AG09309 (cell line): ENCODE measurements at places on chromosomes 2 and 18.

DNA sequence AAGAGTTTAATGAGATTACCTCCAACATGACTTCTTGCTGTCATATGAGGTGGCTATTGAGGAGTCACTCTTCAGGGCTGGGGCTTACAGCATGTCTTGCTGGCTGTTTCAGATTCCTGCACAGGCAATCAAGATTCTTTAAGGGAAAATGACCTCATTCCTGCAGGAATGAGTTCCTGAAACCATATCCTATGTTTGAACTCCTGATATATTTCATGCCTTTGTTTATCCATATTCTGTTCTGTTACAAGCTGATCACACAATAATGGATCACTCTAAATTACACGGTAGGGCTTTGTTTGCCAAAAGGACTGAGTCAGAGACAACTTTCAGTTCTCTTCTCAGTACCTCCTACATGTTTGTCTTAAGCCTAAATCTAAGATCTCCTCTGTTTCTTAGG lies 879.8 kb upstream of the PIK3C3 start:
- no peak for DNase-seq

DNA sequence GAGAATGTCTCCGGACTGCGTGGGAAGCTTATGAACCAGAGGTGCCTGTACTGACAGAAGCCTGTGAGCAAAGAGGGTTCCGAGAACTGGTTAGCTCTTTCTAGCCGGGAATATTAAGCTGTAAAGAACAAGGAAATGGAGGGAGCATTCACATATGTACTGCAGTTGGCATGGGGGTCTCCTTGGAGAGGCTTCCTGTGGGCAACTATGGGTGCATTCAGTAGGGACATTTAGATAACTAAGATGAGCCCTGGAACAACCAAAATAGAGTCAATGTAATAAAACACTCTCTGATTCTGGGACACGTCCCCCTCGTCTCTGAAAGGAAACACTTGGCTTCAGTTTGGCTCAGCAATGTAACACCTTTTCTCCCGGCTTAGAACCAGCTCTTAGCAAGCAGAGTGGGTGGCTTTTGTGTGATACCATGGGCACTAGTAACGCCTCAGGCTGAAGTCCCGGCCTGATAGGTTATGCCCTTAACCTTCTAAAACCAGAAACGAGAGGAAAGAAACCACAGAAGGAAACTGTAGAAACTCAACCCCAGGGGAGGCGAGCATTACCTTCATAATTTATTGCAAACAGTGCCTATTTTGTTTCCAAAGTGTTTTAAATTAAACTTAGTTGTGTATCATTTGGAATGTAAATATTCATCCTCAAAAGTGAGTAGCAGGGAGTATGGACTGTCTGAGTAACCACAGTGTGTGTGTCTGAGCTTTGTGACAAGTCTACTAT lies 48.8 kb upstream of the LPIN2 start:
- no peak for DNase-seq

DNA sequence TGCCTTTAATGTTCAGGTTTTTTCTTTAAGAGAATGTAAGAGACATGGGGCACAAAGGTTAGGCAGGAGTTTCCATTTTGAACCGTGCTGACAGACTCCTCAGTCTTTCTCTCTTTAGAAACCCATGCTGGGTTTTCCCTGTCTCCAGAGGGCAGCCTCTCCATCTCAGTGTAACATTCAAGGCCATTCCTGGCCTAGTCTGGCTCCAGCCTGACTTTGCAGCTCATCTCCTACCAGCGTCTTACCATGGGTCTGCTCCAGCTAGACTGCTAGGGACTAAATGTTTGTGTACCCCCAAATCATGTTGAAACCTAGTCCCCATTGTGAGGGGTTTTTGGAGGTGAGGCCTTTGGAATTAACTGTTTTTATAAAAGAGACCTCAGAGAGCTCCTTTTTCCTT lies 9.8 kb upstream of the CLIP4 start:
- DNase-seq: no peak

DNA sequence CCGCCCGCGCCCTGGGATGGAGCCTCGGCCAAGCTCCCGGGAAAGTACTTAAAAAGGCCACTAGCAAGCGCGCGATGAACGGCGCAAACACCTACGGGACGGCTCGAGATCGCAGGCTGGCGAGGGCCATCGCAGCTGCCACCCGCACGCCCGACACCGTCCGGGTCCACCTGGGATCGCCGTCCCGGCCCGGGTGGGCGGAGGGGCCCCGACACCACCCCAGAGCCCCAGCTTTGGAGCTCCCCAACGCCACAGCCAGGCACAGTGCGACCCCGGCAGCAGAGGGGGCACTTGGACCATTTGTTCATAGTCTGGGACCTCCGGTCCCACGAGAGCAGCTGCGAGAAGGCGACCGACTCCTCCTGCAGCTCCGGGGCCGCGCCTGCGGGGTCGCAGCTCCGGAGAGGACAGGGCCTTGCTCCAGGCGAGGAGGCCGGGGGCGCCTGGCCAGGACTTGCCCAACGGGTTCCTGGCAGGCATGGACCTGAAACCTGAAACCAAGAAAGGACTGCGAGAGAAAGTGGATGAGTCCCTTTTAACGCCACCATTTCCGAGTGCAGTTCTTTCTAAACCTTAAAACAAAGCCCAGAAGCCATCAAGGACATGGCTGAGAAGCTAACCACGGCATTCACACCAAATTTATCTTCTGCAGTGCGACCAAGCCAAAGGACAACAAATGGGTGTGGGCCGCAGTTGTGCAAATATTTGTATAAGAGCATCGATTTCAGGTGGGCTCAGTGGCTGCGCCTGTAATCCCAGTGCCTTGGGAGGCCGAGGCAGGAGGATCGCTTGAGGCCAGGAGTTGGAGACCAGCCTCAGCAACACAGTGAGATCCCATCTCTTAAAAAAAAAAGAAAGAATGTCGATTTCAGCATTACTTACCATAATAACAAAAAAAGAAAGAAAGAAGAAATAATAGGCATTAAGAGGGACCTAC lies 54.0 kb upstream of the IMP4 start:
- DNase-seq: no peak

DNA sequence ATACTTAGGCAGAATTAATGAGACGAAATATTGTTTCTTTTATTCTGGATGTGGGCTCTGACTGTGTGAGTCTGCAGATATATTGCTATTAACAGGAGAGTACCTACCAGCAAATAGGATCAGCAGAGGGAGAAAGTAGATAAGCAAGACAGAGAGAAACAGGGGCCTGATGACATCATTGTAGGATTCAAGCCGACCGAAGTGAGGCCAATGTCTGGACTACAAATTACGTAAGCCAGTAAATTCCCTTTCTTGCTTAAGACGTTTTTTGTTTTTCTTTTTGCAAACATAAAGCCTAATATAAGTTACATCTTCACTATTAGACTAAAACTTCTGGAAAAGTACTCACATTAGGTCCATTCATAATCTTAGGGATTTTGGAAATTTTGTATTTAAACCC lies 21.4 kb upstream of the PTPRM start:
- DNase-seq: no peak

GRCh38 chr2:241837197-241837965 lies 21.3 kb downstream of the PDCD1 start:
- no peak for DNase-seq

DNA sequence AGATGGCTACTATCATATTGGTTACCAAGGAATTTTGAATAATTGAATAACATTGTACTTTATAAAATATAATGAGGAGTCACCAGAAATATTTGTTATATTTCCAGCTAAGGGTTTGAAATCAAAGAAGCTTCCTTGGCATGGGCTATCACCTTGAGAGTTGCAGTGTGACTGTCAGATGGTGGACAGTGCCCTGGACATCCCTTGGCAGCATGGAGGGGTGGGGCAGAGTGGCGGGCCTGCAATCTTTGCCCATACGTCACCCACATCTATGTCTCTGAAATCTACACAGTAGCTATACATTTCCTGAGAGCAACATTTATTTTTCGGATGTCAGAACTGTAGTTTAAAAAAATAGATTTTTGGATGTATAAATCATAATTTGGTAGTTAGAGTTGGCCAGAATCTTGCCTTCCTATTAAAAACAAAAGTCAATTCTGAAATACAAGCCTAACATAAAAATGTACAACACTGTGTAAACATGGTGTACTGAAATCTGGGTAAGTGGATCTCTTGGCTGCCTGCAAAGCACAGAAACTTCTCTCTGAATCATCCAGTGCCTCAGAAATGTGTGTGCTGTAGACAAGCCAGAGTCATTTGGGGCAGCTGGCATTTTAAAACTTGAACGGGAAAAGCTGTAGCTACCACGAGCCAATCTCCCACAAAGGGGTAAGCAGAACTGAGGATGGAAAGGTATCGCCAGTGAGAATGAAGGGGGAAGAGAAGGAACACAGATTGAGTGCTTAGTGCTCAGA lies 124.2 kb upstream of the ARHGAP28 start:
- no peak for DNase-seq

- DNase-seq: no peak
Observed at GRCh38 chr18:77374446-77374805, 124.8 kb downstream of the GALR1 start.

GRCh38 chr2:223641082-223641481 lies 38.9 kb upstream of the SCG2 start:
- DNase-seq: no peak

- no peak for DNase-seq
Observed at GRCh38 chr2:171226461-171226860, 65.8 kb upstream of the TLK1 start.

- DNase-seq: peak; percentile 83
Observed at GRCh38 chr2:189164746-189165145, 14.8 kb downstream of the COL5A2 start.

- no peak for DNase-seq
Observed at GRCh38 chr2:164890544-164890943, 48.9 kb upstream of the COBLL1 start.

- peak; percentile 54 for DNase-seq
Observed at GRCh38 chr2:240561325-240561971, 1.3 kb downstream of the DUSP28 start.

GRCh38 chr2:63463142-63463541 lies 125.1 kb downstream of the WDPCP start:
- DNase-seq: no peak

DNA sequence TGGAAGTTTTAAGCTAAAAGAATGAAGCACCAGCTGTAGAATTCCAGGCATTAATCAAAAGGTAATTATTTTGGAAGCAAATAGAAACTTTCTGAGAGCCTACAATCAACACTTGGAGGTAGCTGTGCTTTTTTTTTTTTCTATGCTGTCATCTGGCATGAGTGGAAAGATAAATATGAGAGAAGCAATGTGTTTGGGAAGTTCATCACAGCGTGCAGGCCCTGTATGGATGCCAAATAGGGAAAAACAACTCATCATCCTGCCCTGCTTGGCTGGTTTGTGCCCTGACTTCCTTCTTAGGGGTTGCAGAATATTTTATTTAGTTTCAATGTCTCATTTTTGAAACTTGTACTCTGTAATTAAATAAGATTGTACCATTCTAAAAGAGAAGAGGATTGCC lies 437.4 kb downstream of the PIK3C3 start:
- DNase-seq: no peak

GRCh38 chr2:20326163-20326780 lies 24.4 kb downstream of the PUM2 start:
- peak; percentile 5 for DNase-seq

GRCh38 chr18:30454920-30455319 lies 587.6 kb downstream of the DSC3 start:
- no peak for DNase-seq

GRCh38 chr18:46278481-46279465 lies 174.6 kb downstream of the HAUS1 start:
- peak; percentile 32 for DNase-seq

- DNase-seq: no peak
Observed at GRCh38 chr2:101119431-101119830, 31.8 kb downstream of the TBC1D8 start.

DNA sequence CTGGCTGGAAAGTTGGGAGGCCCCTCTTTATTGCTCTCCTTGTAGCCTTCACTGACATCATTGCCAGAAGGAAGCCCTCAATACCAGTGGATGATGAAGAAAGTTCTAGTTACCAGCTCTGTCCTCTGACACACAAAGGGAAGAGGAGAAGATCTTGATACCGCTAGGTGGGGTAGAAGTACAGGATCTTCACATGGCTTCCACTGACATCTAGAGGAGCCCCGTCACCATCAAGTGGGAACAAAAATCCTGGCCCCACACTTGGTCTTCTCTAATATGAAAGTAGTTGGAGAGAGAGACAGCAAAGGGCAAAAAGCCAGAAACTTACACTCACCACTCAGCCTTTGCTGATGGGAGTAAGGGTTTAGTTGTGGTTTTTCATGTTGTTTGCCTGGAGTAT lies 12.4 kb downstream of the XIRP2 start:
- no peak for DNase-seq

- DNase-seq: no peak
Observed at GRCh38 chr2:100245681-100246080, 76.6 kb downstream of the LONRF2 start.
